Type B pancreatic cell (in vitro differentiated cells): ENCODE measurements at places on chromosomes 4 and X.

- DNase-seq, result no peak
These were observed 171.1 kb downstream of the ZNF330 start for GRCh38 chr4:141391771-141392170.

DNA sequence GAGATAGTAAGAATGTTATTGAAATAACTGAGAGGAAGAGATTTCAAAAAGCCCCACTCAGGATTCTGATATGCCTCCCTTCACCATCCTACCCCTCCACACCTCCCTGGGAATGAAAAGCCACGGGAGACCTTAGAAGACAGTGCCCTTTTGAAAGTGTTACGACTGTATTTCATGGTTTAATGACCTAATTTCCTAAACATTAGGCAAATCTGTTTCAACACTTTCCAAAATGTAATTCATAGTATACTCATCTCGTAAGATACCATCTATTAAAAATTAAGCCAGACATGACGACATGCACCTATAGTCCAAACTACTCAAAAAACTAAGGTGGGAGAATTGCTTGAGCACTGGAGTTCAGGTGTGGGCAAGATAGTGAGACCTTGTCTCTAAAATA is 106.3 kb downstream of the HNRNPD start:
- DNase-seq, result no peak

- DNase-seq, result no peak
These were observed 115.8 kb downstream of the CORIN start for GRCh38 chr4:47721892-47722575.

GRCh38 chrX:153735274-153735673 is 10.6 kb downstream of the ABCD1 start:
- DNase-seq, result no peak

GRCh38 chr4:7593646-7594412 is 159.1 kb upstream of the PSAPL1 start:
- DNase-seq, result no peak

DNA sequence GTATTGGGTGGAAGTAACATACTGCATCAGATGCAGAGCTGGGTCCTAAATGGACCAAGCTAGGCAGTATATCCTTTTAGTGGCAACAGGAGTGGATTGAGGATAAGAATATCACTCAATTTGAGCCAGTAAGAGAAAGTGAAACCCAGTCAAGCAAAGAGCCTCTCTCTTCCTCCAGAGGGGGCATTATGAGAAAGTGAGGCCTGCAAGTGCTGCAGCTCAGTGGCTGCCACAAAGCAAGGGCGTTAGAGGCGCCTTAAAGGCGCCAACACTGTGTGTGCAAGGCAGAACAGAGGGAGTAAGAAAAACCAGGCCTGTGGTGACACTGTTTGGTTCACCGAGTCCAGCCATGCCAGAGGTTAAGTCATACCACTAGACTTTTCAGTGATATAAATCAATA is 17.5 kb downstream of the STX18 start:
- DNase-seq, result no peak

DNA sequence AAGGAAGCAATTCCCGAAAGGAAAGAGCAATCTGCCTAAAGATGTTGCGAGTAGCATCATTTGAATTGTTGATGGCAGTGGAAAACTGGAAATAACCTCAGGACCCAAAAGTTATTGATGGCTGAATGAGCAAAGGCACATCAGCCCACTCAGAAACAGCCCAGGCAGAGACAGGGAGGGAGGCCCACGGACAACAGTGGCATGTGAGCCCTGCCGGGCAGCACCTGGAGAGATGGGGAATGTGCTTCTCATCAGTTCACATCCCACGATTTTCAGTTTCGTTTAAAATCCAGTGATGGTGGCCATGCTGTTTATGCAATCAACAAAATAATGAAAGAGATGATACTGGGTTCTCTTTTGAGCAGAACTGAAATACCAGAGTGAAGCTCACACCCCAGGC is 80.0 kb downstream of the JAKMIP1 start:
- peak; percentile 37 for DNase-seq

- no peak for DNase-seq
These were observed 103.5 kb downstream of the SLC34A2 start for GRCh38 chr4:25759101-25759500.

- no peak for DNase-seq
These were observed 46.2 kb downstream of the FAM9B start for GRCh38 chrX:8987672-8988250.

GRCh38 chrX:31301941-31302340 is 230.1 kb upstream of the FTHL17 start:
- no peak for DNase-seq

GRCh38 chr4:99755223-99755944 is 61.2 kb upstream of the DAPP1 start:
- no peak for DNase-seq

DNA sequence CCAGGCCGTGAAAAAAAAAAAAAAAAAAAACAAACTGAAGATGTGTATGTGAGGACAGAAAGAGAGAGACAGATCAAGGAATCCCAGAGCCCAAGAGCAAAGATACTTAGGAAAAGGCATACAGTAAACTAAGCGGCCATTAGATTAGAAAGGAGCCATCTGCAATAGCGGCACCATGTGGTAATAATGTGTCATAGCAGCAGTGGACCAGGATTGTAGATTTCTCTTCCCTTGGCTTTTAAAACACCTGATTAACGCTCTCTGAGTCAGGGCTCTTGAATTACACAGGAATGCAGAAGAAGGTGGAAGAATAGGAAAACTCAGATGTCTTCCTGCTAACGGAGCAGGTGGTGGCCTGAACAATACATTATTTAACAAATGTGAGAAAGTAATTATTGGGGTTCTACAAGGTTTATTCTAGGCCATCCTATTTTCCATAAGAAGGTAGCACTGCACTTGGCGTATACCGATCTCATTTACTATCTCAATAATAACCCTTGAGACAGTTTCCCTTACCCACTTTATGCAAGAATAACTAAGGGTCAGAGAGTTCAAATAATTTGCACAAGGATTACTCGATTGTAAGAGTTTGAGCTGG is 182.7 kb downstream of the KCNIP4 start:
- DNase-seq, result no peak

DNA sequence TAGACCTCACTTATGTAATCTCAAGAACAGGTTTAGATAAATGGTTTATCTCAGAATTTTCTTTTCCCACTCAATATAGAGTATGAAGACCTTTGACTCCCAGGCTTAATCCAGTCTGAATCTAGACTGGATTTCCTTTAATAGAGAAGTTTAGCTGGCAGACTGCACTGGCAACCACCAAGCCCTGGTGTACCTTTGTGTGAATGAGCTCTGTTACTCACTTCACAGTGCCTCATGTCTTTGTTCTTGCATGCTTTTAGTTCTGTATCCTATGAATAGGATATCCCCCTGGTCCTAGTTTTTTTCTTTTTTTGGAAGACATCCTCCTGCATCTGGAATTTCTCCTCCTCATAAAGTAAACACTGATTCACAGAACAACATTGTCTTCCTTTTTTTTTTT is 53.2 kb upstream of the MCUB start:
- DNase-seq, result no peak

DNA sequence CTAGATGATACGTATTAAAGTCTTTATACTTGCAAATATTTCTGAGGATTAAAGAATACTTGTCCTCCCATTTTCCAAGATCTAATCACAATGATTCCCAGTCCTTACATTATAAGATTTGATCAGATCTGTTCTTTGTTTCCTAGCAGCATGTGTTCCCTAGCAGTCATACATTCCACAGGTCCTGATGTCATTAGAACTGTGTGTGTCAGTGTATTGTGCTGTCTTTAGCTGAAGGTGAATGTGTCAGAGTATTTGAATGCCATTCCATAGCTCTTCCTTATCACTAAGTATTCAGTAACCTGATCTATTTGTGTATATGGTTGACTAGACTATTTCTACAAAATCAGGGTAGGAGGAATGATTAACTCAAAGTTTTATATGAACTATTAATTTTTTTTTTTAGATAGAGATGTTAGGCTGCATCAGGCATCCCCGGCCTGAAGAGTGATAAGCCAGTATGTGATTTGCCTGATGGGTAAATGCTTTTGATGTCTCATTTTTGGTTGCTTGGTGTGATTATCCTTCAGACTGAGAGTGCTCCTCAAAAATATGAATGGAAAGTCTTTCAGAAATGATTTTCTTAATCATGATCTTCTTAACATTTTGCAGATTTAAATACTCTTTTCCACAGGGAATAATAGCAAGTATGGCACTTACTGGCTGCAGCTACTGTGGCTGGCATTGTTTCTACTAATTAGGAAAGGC is 4.4 kb downstream of the ADGRL3 start:
- DNase-seq, result no peak

DNA sequence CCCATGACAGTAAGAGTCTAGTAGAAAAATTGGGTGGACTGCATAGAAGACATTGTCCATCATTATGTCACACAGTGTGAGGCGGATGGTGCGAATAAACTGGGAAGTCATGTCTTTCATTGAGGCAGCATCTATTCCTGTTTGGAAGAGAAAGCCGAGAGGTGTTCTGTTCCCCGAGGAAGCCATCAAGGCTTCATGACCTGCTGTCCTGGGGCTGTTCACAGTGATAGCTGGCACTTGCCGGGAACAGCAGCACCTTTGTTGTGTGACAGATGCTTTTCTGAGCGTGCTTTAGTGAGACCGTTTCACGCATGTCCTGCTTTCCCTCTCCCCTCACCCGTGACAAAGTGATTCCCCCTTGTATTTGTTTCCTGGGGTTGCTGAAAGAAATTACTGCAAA is 20.3 kb downstream of the RGS12 start:
- DNase-seq, result peak; percentile 53

DNA sequence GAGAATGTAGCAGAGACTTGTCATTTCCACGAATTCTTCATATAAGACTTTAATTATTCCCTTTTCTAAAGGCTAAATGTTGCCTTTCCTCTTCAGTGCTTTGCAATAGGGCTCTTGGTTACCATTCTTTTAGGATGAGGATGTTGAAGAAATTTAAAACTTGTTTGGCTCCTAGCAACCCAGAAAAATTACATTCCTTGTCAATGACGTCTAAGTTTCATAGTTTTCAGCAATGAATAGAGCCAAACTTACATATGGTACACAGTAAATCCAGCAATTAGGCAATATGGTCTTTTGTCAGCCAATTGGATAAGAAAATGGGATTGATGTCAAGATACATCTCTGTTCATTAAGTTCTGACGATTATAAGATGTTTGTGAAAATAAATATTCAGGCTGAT is 1639.6 kb upstream of the PCDH10 start:
- DNase-seq, result no peak

GRCh38 chr4:20754036-20754435 is 53.8 kb downstream of the PACRGL start:
- no peak for DNase-seq

DNA sequence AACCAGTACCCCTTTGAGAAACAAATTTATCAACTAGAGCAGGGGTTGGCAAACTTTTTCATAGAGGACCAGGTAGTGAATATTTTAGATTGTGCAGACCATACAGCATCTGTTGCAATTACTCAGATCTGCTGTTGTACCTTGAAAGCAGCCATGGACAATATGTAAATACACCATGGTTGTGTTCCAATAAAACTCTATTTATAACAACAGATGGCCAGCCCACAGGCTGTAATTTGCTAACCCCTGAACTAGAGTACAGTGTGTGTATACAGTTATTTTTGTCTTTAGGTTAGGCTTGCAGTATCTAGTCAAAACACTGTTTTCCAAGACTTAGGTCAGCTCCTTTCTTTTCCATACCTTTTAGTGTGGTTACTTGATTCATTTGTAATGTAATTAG is 54.4 kb downstream of the PHKA1 start:
- no peak for DNase-seq

- DNase-seq, result no peak
These were observed 12.1 kb upstream of the PORCN start for GRCh38 chrX:48496660-48497059.

DNA sequence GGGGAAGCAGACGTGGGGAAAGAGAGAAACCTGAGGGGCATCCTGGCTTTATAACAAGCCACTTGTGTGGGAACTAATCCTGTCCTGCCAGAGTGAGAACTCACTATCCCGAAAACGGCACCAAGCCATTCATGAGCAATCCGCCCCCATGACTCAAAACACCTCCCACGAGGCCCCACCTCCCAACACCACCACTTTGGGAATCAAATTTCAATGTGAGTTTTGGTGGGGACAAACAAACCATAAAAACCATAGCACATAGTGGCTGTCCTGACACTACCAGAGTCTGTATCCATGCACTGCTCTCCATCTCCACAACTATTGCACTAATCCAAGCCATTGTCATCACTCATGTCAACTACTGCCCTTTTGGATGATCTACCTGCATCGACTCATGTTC is 28.5 kb upstream of the SEPTIN6 start:
- no peak for DNase-seq

DNA sequence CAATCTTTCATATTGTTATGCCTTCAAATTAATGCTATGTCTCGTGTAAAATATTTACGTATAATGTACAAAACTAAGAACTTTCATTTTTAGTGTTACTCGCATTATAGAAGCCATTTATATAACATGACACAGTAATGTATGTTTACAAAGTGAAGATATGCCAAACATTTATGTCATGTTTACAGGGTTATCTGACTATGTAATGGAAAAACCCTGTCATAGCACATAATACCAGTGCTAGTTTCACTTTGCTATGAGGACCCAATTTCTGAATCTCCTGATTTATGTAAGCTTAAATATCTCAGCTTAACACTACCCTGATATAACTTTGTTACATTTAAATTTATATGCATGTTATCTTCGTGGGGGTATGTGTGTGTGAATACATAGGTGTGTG is 233.1 kb downstream of the FAT4 start:
- DNase-seq, result no peak

DNA sequence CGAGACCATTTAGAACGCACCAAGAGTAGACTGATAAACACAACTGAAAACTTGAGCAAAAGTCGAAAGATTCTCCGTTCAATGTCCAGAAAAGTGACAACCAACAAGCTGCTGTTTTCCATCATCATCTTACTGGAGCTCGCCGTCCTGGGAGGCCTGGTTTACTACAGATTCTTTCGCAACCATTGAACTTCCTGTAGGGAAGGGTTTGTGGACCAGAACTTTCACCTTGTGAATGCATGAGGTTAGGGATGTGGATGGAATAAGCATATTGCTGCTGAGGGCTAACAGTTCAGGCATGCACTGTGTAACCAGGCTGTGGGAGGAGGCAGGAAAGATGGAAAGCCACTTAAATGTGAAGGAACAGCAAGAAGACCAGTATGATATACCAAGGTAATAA is 20.9 kb upstream of the ING2 start:
- no peak for DNase-seq

DNA sequence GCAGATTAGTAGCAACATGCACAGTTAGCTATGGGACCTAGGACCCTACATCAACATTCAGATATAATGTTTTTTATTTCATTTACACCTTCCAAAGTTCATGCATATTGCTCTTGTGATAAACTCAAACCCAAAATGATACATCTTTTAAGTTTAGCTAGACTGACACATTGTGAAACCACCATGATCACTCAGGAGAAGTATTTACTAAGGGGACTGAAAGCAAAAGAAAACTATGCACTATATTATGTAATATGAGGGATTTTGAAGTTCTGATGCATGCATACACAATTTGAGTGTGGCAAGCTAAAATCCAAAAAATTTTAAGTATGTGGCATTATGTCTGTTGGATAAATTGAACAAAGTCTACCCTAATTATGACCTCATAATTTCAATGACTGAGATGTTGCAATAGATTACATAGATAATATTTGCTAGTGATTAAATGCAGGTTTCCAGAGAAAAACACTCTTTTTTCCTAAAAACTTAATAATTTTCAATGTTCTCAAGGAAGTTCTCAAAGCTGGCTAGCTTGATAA is 914.8 kb upstream of the GRIA3 start:
- no peak for DNase-seq

GRCh38 chrX:13742397-13743176 is 8.0 kb downstream of the OFD1 start:
- DNase-seq, result no peak
